ENCODE measurements at places on chromosomes 16 and 17. TPM values are rescaled to one million over a fixed set of nuclear protein-coding genes. Genes with fewer than 3 reads are reported as not detected.

Gene CISD3
- 4.9 TPM for total RNA-seq

Gene PITPNM3
- total RNA-seq: 23.4 TPM

Gene ZSCAN10
- not detected for total RNA-seq

Gene SERPINF2
- 0.22 TPM for total RNA-seq

Gene NT5M
- total RNA-seq: 1.9 TPM

Gene CCL13
- total RNA-seq: not detected

Gene CRHR1
- total RNA-seq: not detected

DNA sequence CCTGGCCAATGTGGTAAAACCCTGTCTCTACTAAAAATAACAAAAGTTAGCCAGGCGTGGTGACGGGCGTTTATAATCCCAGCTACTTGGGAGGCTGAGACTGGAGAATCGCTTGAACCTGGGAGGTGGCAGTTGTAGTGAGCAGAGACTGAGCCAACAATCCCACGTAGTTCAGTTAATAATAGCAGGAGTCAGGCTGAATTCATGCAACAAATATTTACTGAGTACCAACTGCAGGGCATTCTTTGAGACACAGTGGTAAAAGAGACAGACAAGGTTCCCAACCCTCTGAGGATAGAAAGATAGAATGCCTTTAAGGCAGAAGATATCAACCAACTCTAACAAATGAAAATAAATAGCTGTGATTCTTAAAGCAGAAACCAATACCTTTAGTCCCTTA is 39.1 kb downstream of the SPOP start:
- no peak for DNase-seq

GRCh38 chr17:21194703-21195102 is 19.3 kb downstream of the TMEM11 start:
- DNase-seq: no peak

DNA sequence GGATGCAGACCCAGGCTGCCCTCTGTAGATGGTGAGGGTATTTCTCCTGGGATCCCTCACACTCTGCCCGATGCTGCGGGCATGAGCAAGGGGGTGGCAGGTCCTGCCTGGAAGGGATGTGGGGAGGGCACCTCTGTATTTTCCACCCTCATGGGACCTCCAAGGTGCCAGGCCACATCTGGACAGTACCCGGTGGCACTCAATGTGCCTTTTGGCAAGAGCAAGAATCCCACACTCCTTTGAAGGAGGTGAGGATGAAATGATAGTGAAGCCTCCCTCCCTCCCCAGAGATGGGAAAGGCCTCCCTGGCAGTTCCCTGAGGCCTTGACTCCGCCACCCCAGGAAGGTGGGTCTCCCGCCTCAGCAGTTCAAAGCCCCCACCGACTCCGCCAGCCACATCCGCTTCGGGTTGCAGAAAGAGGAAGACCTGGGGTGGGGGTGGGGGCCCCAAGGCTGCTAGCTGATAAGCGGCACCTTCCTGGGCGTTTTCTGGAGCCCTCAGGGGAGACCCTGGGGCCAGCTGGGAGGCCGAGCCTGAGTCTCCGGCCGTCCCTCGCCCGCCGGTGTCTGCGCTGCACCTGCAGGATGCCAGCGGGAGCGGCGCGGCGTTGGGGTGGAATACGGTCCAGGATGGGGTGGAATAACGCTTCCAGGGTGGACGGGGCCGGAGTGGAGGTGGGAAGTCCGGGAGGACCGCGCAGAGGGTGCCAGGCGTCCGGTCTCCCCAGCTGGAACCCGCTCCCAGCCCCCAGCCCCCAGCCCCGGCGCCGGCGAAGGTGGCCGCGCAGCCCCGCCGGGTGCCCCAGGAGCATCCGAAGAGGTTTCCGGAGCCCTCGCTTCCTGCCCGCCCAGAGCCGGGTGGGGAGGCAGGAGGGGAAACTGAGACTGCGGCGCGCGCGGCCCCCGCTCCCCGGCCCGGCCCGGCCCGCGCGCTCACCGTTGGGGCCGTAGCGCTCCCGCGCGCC is 718 bp downstream of the ATP2A3 start:
- DNase-seq: peak; percentile 57

GRCh38 chr16:2867661-2867986 is 9.7 kb upstream of the PRSS22 start:
- no peak for DNase-seq

GRCh38 chr17:38556239-38556638 is 49.5 kb downstream of the SRCIN1 start:
- DNase-seq: no peak

- DNase-seq: no peak
Measured at GRCh38 chr17:68505951-68506350, 6.3 kb upstream of the PRKAR1A start.
